Ascending aorta (tissue), 2 donors: ENCODE measurements at places on chromosomes 7 and 10.

- H3K27me3 ChIP-seq, result no peaks in the 10 kb centered on the region
- H3K4me3 ChIP-seq, result no peak overlapping the region
- no peak for DNase-seq
- H3K36me3 ChIP-seq, result no peaks in the 10 kb centered on the region
Measured at GRCh38 chr10:71010730-71011129, 122.4 kb upstream of the PCBD1 start.

DNA sequence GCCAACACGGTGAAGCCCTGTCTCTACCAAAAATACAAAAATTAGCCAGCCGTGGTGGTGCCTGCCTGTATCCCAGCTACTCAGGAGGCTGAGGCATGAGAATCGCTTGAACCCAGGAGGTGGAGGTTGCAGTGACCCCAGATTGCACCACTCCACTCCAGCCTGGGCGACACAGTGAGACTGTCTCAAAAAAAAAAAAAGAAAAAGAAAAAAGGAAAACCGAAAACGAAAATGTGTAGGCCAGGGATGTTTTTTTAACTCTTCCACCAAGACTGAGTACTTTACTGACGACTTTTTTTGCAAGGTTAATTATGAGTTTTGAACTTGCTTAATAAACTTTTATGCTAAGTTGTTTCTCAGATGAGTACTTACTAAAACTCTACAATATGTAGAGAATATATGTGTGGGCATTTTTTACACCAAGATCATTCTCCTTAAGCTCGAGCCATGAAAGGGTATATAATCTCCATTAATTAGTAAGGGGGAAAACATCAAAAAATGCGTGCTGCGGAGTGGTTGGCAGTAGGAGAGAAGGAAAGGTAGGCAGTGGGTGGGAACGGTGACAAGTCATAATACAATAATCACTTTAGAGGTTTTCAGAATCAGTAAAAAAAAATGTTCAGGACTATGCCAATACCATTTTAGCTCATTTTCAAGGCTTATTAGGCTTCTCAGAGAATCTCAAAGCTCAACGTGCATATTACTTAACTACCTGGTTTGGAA is 8.6 kb upstream of the ADRB1 start:
- no peaks in the 10 kb centered on the region for H3K36me3 ChIP-seq
- H3K4me1 ChIP-seq, result no peaks in the 10 kb centered on the region
- no peak for DNase-seq
- H3K4me3 ChIP-seq, result no peak overlapping the region
- H3K27me3 ChIP-seq, result no peaks in the 10 kb centered on the region
- H3K27ac ChIP-seq, result no peak overlapping the region

DNA sequence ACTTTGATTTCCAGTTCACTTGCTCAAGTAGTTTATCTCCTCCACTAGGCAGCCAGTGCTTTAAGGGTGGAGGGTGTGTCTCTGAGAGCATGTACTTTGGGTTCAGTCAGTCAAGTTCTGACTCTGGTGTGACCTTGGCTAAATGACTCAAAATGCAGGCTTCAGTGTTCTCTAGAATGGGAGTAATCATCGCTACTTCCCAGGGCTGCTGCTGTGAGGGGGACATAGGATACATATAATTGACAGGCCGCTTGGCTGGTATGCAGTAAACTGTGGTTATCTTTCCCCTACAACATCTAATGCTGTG is 3.5 kb downstream of the PTPRE start:
- no peak overlapping the region for H3K4me3 ChIP-seq
- no peak overlapping the region for H3K27ac ChIP-seq
- no peak for DNase-seq
- H3K27me3 ChIP-seq, result no peaks in the 10 kb centered on the region

GRCh38 chr10:78853864-78854263 is 214.9 kb upstream of the ZMIZ1 start:
- no peaks in the 10 kb centered on the region for H3K27me3 ChIP-seq
- H3K4me3 ChIP-seq, result no peak overlapping the region
- DNase-seq, result no peak
- H3K4me1 ChIP-seq, result no peaks in the 10 kb centered on the region
- H3K36me3 ChIP-seq, result no peaks in the 10 kb centered on the region
- H3K27ac ChIP-seq, result no peak overlapping the region

- peaks cover 13% of the 10 kb centered on the region for H3K4me1 ChIP-seq
- no peaks in the 10 kb centered on the region for H3K27me3 ChIP-seq
- H3K4me3 ChIP-seq, result no peak overlapping the region
- H3K27ac ChIP-seq, result peak overlapping the region; percentile 86
Measured at GRCh38 chr10:132418527-132419416, 21.8 kb downstream of the PWWP2B start.
